SW 1271 (cell line): ENCODE measurements at places on chromosomes 2 and 18.
A peak's percentile ranks its signal among the peaks of the same experiment; 100 is the strongest.

DNA sequence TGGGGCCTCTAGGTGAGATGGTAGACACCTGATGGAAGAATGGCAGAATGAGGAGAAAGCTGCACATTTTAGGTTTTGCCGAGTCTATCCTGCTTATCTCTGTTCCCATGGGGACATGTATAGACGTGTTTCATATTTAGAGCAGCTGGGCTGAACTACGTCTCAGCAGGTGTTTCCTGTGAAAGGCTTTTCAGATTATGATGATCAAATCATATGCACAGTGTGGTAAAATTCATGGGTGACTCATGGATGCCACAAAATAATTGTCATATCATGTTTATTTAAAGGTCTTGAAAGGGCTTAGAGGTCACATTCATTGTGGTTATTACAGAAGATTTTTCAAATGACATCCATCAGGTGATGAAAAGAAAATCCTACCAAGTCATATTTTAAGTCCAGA lies 90.5 kb downstream of the ICOS start:
- no peak for DNase-seq

GRCh38 chr2:162254236-162254871 lies 11.1 kb upstream of the FAP start:
- DNase-seq = no peak

- DNase-seq = no peak
Measured at GRCh38 chr2:216286616-216287231, 85.6 kb downstream of the MARCHF4 start.

DNA sequence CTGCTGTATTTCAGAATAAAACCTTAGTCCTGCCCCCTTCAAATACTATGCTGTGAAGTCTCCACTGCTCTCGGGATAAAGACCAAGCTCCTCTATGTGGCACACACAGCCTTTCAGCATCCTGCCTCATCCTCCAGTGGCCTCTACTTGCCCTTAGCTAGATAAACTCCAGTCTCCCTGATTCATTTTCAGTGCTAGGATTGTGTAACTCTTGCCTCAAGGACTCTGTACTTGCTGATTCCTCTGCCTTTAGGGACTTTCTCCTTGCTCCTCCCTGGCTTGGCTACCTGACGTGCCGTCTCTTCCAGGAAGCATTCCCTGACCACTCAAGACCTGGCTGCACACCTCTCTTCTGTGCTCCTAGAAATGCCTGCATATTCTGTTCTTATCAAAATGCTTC lies 416.7 kb downstream of the MTX2 start:
- DNase-seq = no peak

DNA sequence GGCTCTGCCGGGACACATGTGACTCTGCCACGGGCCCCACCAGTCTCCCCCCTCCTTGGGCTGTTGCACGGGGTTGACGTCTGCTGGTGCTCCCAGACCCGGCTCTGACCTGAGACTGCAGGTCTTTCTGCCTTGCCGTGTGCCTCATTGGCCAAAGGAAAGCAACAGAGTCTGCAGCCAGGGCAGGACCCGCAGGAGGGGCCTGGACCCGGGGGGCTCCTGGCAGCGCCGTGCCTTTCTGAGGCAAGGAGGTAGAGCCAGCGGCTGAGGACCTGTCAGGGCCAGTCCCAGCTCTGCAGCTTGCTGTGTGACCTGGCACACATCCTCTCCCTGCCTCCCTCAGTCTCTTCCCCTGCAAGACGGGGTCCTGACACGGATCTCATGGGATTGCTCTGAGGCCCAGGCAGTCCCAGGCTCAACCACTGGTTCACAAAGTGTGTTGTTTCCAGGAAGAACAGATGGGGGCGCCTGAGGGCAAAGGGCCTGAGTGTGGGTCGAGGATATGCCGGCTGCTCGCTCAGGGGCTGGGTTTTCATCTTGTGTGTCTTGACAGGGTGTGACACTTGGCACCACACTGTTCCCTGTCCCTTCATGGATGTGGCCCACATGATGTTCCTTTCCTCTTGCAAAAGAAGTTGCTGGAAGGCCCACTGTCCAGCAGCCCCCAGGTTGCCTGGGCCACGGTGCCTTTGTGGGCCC lies 9.0 kb downstream of the CAPN10 start:
- peak; percentile 12 for DNase-seq

- DNase-seq = no peak
Measured at GRCh38 chr18:3901042-3901441, 451.1 kb downstream of the TGIF1 start.

DNA sequence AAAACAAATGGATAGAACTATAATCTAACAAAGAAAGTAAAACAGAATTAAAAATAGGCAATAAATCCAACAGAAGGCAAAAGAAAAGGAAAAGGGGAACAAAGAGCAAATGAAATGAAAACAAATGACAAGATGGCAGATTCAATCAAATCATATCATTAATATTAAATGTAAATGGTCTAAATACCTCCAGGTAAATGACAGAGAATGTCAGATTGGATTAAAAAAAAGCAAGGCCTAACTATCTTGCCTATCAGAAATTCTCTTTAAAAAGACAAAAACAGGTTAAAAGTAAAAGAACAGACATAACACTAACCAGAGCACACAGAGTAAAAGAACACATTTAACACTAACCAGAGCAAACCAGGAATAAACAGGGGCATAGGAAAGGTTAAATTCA lies 63.1 kb upstream of the TMEM247 start:
- DNase-seq = no peak

DNA sequence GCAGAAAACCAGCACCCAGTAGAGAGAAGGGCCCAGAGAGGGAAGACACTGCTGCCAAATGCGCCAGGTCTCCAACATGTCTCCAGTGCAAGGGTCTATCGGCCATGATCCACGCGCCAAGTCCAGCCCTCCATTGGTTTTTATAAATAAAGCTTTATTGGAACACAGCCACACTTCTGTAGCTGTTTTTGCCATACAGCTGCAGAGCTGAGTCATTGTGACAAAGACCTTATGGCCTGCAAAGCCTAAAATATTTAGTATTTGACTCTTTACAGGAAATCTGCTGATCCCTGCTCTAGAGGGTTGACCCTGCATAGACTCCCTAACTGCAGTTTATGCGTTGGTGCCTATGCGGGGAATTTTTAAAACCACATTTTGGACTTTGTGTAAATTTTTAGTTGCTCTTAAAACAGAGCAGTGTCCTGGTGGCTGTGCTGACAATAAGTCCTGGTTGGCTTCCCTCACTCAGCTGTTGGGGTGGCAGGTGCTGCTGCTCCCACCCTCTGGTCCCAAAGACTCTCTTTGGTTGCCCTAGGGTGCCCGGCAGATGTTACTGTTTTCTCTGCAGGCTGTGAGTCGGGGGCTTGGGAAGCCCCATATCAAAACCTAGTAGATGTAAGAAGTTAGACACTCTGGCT lies 154.9 kb downstream of the CTIF start:
- DNase-seq = no peak

DNA sequence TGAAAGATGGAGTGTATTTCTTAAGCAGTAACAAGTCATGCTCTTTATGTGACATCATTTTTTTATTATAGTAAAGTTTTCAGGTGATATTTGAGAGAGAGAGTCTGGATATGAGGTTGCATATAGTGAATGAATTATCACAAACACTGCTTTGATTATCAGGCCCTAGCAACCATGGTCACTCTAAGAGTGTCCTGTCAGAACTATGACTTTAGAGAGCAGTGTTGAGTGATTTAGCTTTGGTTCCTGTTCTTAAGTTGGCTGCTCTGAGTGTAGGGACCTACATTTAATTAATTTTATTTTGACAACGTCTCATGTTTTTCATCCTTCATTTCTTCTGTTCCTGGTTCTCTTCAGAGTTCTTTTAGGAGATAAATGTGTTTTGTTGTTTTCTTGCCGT lies 275.5 kb downstream of the KCNJ3 start:
- no peak for DNase-seq
